ENCODE measurements at places on chromosomes 13 and 19.

DNA sequence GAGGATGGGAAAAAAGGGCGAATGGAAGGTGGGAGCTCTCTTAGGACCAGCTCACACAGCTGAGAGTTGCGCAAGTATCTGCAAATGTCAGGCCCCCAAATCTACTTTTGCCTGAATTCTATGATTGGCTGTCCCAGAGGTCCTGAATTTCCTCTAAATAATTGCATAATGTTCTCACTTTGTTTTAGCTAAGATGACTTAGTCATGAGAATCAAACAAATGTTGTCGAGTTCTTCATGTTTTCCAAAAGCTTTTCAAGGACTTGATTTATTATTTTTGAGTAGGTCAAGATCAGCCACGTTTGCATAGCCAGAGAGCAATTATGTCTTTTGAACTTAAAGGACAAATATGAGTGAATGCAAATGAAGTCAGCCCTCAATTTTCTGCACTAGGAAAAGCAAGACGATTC is 246.6 kb upstream of the MAB21L1 start:
- no peak for DNase-seq

GRCh38 chr19:6238256-6238642 is 41.5 kb downstream of the MLLT1 start:
- DNase-seq, result no peak

DNA sequence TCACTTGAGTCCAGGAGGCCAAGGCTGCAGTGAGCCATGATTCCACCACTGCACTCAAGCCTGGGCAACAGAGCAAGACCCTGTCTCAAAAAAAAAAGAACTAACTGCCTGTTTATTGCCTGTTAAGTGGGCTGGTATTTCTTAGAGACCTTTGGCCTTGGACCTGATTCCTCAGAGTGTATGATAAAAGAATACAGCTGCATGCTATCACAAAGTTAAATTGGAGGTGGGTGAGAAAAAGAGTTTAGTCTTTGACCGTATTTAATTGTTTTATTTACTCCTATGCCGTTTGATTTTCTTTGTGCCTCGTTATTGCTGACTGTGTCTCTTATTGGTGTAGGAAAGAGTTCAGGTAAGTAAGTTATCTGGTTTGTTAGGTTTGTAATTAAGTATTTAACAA is 25.3 kb upstream of the DPY19L3 start:
- DNase-seq, result no peak

GRCh38 chr19:4393947-4394590 is 6.3 kb downstream of the SH3GL1 start:
- no peak for DNase-seq

DNA sequence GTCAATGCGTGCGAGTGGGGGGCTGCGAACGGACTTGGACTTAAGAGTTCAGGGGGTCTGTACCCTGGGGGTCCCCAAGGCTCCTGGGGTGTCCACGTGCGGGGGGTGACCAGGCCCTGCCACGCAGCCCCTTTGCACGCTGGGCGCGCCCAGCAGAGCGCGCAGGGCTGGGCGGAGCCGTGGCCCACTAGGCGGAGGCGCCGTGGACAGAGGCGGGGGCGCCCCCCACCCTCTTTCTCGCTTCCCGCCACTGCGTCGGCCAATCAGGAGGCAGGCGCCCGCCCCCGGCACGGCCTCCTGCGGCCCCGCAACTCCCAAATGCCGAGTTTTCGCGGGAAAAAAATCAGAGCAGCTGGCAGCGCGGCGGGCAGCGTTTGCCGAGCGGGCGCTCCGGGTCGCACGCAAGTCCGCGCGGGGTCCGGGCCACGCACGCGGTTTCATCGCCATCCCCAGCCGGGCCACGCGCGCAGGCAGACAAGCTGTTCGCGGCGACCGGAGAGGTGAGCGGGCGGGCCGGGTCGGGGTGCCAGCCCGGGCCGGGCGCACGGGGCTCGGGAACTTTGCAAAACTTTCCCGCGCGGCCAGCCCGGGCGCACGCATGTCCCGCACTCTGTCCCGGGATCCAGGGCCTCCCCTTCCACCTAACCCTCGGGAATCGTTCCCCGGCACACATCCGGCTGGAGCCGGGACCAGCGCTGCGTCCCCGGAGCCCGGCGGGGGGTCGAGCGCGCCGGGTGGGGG is at the start of gene UHRF1:
TSS of gene UHRF1 (plus strand) at position 346 of the 741 bp plus-strand sequence. CDS start 1,385 bp downstream, outside the sequence.
- peak; percentile 59 for DNase-seq

DNA sequence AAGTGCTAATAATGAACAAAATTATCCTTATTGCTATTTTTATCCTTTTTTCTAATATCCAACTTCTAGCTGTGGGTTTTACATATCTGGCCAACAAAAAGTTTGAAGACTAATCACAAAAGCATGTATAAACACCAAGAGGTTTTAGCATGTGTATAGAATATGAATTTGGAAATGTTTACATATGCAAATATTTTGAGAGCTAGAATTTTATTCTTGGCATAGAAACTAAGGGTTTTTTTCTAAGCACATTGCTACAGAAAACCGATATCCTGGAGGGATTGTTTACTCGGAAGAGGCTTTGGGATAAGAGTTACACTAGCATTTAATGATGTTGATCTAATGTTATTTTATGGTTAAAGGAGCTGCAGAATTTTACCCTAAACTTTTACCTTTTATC is 392.1 kb downstream of the EFNB2 start:
- DNase-seq, result no peak

DNA sequence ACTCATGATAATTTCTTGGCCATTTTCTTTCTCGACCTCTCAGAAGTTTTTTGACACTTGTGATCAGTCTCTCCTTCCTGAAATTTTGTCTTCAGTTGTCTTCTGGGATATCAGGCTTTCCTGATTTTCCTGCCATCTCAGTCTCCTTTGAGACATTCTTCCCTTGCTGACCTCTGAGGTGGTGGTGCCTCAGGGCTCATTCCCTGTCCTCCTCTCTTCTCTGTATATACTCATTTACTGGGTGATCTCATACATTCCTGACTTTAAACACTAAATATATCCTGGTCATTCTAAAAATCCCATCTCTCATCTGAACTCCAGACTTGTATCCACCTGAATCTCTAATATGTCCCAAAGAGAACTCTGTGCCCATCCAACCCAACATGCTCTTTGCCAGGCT is 31.3 kb upstream of the STARD13 start:
- DNase-seq, result no peak

DNA sequence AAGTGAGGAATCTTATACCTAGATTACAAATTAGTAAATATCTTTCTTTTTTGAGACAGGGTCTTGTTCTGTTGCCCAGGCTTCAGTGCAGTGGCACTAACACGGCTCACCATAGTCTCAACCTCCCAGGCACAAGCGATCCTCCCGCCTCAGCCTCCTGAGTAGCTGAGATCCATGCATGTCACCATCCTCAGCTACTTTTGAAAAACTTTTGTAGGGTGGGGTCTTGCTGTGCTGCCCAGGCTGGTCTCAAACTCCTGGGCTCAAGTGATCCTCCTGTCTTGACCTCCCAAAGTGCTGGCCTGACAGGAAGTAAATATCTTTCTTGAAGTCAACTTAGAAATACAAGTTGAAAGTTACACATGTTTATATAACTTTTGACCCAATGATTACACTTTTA is 20.0 kb upstream of the CEACAM20 start:
- DNase-seq, result no peak

DNA sequence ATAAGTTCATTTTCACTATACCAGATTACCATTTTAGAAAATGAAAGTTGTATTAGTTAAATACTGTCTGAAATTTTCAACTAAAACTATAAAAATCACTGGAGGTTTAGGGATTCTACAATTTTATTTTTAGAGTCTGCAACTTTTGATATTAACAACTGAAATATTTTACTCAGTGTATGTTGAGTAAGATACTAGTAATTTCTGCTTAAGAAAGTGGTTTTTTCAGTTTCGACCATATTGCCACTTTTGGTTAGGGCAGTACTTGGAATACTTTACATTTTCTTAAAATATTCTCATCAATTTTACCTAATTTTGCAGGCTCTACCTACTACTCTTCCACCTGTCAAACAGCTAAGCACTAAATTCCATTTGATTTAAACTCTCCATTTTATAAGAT is 59.6 kb downstream of the KCNRG start:
- DNase-seq, result no peak
